ENCODE measurements at places on chromosomes 3 and 15.

- no peak for DNase-seq
These were observed 93.9 kb downstream of the EOMES start for GRCh38 chr3:27628026-27628750.

GRCh38 chr3:11238880-11239279 lies 33.3 kb upstream of the ATG7 start:
- no peak for DNase-seq

- DNase-seq, result no peak
These were observed 46.3 kb downstream of the LIMD1 start for GRCh38 chr3:45640724-45641361.

GRCh38 chr15:85331655-85332285 lies 48.6 kb upstream of the AKAP13 start:
- DNase-seq, result no peak

DNA sequence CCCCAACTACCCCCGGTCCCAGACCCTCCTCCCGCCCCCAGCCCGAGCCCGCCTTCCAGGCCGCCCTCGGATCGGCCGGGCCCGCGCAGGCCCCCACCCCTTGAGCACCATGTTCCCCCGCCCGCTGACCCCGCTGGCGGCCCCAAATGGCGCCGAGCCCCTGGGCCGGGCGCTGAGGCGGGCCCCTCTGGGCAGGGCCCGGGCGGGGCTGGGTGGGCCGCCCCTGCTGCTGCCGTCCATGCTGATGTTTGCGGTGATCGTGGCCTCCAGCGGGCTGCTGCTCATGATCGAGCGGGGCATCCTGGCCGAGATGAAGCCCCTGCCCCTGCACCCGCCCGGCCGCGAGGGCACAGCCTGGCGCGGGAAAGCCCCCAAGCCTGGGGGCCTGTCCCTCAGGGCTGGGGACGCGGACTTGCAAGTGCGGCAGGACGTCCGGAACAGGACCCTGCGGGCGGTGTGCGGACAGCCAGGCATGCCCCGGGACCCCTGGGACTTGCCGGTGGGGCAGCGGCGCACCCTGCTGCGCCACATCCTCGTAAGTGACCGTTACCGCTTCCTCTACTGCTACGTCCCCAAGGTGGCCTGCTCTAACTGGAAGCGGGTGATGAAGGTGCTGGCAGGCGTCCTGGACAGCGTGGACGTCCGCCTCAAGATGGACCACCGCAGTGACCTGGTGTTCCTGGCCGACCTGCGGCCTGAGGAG lies 472 bp downstream of the CHST14 start:
- DNase-seq, result no peak

- no peak for DNase-seq
These were observed 237.9 kb downstream of the THSD4 start for GRCh38 chr15:71353171-71353570.

GRCh38 chr15:63136742-63137141 lies 15.1 kb downstream of the LACTB start:
- no peak for DNase-seq

DNA sequence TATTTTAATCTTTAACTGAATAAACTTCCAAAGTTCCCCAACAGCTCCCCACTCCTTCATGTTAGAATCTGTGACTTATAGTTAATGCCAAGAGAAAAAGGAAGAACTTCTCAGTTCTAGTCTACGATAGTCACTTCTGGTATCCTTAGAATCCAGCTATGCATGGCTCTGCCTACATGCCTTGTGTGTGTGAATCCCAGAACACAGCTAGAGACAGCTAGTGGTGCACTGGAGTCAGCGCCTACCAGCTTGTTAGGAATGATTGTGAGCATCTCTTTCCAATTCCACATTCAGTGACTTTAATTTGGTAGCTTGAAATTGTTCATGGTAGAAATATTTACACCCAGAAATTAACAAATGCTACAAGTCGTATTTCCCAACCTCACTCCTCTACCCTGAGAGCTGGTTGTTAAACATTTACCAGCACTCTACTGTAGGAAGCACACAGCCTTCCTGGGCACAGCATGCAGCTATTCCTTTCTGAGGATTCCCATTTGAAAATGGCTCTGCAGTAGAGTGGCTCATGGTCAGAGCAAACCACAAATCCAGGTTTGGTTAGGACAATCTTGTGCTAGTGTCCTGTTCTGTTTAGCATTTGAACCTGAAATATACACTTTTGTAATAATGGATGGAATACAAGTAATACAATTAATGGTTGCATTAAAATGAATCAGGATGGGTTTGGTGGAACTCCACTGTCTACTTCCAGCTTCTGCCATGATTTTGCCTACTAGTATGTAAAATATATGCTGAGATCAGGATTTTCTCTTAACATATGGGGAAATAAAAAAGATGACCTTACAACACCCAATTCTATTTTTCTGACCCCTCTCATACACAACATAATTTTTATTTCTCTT lies 371.0 kb upstream of the GBE1 start:
- DNase-seq, result no peak

GRCh38 chr3:126753191-126754160 lies 49.4 kb downstream of the CHCHD6 start:
- no peak for DNase-seq

GRCh38 chr15:92324101-92324963 lies 69.3 kb upstream of the ST8SIA2 start:
- DNase-seq, result no peak

GRCh38 chr15:57343048-57343447 lies 33.3 kb upstream of the CGNL1 start:
- no peak for DNase-seq

DNA sequence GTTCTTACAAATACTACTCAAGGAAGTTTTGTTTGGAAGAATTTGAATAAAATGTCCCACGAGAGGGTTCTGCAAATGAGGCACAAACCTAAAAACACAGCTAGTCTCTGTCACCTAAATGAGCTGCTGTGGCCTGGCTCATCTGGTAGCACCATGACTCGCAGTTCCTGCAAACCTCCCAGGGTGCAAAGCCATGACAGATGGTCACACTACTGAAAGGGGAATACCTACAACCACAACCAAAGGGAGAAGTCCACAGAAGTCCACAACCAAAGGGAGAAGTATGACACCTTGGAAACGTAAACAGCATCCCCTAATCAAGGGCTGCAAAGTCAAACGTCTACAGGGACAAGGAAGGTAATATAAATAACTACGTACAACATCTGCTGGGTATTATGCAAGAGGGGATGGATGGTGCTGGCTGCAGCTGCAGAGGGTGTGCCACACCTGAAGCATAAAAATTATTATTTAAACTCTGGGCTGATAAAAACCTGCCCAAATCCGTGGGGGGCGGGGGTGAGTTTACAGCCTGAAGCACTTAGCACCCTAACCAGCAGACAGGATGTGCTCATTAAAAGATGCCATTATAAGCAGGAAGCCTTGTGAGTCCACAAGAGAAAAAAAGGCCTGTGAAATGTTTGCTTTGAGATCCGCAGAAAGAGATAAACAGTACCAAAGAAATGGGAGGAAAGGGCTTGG lies 184.0 kb downstream of the MAGI1 start:
- DNase-seq, result peak; percentile 1

GRCh38 chr3:166498446-166498845 lies 661.2 kb upstream of the BCHE start:
- no peak for DNase-seq

- DNase-seq, result no peak
These were observed 279.1 kb upstream of the PLSCR5 start for GRCh38 chr3:146884296-146884695.

DNA sequence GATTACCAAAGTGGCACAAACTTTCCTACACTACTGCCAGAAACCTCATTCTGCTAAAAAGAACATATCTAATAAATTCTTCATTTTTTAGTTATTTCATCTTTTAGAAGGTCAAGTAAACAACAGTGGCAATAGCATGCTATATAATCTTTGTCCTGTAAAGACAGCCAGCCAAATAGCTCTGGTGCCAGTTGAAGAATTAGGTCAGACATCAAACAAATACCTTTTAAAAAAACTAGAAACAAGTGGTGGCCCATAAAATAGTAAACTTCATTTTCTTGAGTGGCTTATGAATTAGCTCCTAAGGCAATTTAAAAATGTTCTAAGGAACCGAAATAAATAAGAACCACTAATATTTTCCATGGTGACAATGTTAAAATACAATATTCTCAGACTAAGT lies 19.5 kb downstream of the CCDC14 start:
- DNase-seq, result no peak

GRCh38 chr3:48301800-48302166 lies 31.7 kb downstream of the SPINK8 start:
- DNase-seq, result peak; percentile 37

GRCh38 chr3:42183991-42184632 lies 81.9 kb downstream of the CCK start:
- no peak for DNase-seq

- no peak for DNase-seq
These were observed 46.6 kb downstream of the DPPA2 start for GRCh38 chr3:109269577-109270275.

DNA sequence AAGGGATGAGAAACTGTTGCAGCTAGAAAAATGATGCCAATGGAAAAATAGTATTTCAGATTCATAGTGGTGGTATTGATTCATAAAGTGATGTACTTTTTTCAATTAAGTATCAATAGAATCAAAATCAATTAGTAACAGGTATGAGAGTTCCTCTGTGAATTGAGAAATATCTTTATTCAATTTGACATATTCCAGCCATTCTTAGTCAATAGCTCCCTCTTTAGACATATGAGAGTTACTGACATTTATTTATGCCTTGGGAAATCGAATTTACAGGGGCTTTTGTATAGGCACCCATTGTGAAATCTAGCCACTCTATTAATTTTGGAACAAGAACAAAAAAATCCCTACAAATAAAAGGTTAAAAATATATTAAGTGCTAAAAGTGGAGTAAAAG lies 386.9 kb upstream of the CNTN3 start:
- peak; percentile 4 for DNase-seq

DNA sequence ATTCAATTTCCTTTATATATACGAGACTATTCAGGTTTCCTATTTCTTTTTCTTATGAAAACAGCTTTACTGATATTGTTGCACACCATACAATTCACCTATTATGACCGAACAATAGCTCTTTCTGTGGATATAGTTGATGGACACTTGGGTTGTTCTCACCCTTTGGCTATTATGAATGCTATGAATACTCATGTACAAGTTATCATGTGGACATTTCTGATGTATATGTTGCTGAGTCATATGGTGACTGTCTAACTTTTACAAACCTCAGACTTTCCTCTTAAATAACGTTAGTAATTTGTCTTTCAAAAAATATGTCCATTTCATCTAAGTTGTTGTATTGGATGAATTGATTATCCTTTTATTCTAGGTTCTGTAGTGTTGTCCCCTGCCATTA lies 15.7 kb upstream of the USF3 start:
- no peak for DNase-seq

GRCh38 chr15:101570241-101570640 lies 80.7 kb upstream of the PCSK6 start:
- DNase-seq, result no peak

- DNase-seq, result no peak
These were observed 54.5 kb upstream of the ABHD10 start for GRCh38 chr3:111924283-111924682.

DNA sequence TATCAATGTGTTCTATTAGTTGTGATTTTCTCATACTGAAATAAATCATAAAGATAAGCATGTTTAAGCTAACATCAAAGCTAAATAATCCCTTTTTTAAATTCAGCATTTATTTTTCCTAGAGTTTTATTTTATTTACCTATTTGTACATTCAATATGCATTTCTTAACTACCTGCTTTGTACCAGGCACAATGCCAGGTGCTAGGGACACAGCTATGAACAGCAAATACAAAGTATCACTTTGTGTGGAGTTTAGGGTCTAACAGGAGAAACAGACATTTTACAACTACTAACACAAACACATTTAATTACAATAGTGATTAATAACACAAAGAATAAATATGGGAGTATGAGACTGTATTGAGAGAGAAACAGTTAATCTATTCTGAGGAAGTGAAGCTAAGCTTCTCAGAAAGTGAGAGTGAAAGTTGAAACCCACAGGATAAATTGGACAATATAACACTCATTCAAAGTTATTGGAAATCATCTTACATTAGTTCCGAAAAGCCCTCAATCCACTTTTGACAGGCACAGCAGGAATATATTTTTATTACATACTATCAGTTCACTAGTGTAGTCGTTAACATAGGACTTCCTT lies 159.6 kb downstream of the GBE1 start:
- no peak for DNase-seq

GRCh38 chr15:51634591-51635198 lies 12.1 kb upstream of the DMXL2 start:
- no peak for DNase-seq

DNA sequence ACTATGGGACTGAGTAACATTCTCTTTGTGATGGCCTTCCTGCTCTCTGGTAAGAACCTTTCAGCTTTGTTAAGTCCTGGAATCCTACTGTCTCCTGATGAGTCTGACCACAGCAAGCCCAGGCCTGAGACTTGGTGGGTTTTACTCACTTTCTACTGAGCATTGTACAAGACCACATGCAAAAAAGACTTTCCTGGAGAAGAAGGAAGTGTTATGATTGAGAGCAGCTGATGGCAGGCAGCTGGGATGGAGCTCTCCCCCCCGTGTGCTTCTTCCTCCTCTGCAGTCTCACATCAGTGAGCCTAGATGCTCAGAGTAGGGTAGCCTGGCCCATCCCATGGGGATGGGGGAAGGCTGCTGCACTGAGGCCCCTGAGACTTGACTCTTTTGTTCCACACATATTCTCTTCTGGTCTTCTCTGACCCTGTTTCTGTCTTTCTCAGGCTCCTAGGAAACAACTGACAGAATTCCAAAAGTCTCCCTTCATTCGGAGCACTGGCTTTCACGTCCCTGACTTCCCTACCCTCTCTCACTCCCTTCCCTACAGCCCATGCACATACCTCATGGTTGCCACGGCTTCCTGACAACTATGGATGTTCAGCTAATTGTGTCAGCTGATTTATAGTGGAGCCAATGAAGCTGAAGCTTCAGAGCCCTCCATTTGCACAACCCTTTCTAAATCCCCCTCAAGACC lies 36.6 kb downstream of the CD86 start:
- DNase-seq, result peak; percentile 33

- no peak for DNase-seq
These were observed 213.7 kb downstream of the LPP start for GRCh38 chr3:188367678-188368077.

- DNase-seq, result peak; percentile 64
These were observed 104.0 kb downstream of the KLHL25 start for GRCh38 chr15:85690561-85691231.

GRCh38 chr3:58077596-58078285 lies 69.5 kb downstream of the FLNB start:
- DNase-seq, result no peak

- no peak for DNase-seq
These were observed 13.6 kb upstream of the DENND6A start for GRCh38 chr3:57706462-57706861.

GRCh38 chr3:113897373-113897777 lies 50.4 kb upstream of the ZDHHC23 start:
- peak; percentile 19 for DNase-seq

- DNase-seq, result no peak
These were observed 90.4 kb downstream of the PRICKLE2 start for GRCh38 chr3:64134882-64135281.

Measured in NAMALWA (cell line).